CD8-positive, alpha-beta T cell (primary cell): ENCODE measurements at places on chromosomes 7 and 10.

DNA sequence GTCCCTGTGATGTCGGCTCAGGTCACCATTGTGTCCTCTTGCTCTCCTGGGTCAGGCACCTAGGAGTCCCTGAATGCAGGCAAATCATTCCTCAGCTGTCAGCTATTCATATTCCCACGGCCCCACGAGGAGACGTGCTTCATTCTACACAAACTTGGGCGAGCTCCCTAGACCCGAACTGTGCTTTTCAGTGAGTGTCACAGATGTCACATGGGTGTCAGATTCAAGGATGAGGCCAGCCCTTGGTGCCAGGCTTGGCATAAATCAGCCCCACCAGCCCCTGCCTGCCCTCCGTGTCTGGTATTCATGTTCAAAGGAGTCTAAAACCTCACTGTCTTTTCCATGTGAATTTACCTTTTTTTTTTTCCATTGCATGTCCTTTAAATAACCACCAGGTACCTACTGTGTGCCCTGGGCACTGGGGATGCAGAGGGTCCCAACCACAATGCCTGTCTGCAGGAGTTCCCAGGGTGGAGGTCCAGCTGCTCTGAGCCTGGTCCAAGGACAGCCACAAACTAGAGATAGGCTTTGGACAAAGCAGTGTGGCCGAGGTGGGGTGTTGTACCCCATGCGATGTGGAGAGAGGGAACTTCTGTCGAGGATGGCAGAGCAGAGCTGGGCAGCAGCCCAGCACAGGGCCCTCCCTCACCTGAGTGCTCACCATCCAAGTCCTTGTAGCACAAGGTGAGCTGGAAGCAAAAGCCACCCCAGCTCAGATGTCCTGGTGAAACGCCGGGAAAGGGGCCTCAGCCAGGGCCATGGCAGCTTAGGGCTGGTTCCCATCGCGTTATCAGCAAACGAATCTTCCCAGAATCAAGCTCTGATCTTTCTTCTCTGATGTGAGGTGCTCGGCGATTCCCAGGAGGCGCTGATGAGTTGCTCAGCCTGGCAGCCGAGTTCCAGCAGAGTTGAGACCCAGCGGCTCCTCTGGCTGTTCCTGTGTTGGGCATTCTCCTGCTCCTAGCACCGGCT lies 611.9 kb downstream of the PTPRN2 start:
- no peak for DNase-seq

GRCh38 chr7:1942243-1942940 lies 272.3 kb downstream of the ELFN1 start:
- no peak for DNase-seq

- DNase-seq = no peak
Observed at GRCh38 chr7:140235114-140235513, 58.3 kb upstream of the KDM7A start.

DNA sequence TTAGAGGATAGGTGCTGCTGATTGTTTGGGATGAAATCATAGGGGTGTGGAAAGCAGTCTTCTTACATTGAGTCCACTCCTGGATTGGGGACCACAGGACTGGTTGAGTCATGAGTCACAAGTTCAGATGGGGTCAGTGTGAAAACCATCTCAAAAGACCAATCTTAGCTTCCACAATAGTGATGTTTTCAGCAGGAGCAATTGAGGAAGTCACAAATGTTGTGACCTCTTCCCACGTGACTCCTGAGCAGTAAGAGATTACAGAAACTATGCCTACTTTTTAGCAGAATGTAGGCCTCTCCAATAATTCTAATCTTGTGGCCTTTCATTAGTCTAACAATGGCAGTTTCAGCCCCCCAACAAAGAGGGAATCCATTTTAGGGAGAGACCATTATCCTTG lies 256.9 kb upstream of the CDC14C start:
- DNase-seq = no peak

DNA sequence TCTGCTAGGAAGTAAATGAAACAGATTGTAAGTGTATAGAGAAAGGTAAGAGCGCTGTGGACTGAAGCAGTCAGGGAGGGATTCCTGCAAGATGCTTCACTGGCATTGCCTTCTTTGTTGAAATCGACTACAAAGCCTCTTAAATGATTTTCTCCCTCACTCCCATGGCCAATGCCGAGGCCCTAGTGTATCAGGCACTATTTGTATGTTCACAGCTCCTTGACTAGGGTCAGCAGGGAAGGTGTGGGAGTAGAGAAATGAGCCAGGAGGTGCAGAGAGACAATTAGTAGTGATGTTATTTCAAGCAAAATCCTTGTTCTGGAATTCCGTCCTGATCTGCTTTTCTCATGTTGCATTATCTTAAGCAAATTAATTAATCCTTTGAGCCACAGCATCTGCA lies 22.9 kb upstream of the DUSP5 start:
- DNase-seq = no peak

- no peak for DNase-seq
Observed at GRCh38 chr10:74521526-74521925, 304.9 kb upstream of the KAT6B start.

GRCh38 chr7:129952086-129952652 lies 591 bp downstream of the UBE2H start:
- no peak for DNase-seq

- DNase-seq = no peak
Observed at GRCh38 chr10:31972519-31973041, 43.9 kb upstream of the ARHGAP12 start.

- DNase-seq = no peak
Observed at GRCh38 chr7:16647435-16647960, 1.5 kb downstream of the BZW2 start.

DNA sequence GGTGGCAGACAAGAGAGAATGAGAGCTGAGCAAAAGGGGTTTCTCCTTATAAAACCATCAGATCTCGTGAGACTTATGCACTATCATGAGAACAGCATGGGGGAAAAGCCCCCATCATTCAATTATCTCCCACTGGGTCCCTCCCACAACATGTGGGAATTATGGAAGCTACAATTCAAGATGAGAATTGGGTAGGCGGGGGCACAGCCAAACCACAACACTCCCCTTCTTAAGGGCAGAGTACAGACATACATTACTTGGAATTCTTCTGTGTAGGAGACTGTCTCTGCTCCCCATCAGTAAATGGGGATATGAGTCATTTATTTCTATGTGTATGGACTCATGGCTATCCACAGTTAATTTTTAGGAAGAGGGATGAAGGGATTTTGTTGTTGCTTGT lies 31.2 kb downstream of the FAM171A1 start:
- no peak for DNase-seq

DNA sequence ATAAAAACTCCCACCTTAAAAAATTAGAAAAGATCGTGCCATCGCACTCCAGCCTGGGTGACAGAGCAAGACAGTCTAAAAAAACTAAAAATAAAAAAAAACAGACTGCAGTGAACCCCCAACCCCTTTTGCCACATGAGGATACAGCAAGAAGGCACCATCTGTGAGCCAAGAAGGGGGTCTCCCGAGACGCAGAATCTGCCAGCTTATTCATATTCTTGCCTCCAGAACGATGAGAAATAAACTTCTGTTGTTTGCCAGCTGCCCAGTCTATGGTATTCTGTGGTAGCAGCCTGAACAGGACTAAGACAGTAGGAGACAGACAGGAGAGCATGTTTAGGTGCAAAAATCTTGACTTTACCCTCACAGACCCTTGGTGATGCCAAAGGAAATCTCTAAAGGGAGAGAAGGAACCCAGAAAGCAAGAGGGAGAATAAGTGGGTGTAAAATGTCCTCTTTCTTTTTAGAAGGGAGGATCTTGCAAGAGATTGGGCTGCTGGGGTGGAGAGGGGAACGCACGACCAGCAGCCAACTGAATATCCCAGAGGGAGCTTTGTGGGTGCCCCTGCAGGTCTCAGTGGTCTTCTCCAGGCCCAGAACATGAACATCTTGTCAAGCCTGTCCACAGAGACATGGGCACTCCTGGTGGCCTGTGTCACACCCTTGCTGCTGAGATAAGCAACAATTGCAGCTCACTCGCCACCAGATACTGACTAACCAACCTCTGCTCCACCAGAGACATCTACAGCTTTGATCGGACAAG lies 400.7 kb upstream of the FOXK1 start:
- no peak for DNase-seq

GRCh38 chr10:85545874-85546273 lies 820.7 kb downstream of the GRID1 start:
- no peak for DNase-seq

DNA sequence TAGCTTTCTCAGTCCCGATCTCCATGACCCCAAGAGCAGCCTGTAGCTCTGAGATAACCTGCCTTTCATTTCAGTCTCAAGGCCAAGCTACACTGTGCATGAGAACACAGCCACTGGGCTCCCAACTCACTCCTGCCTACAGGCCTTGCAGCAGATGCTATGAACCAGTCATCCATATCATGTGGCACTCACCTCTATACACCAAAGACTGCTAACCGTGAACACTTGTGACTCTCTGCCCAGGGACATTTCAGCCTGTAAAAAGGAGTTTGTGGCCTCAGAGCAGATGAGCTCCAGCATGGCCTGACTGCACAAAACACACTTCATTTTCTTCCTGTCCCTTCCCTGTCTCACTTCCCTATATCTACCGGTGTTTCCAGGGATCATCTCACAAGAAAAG lies 56.9 kb upstream of the NPY start:
- no peak for DNase-seq

DNA sequence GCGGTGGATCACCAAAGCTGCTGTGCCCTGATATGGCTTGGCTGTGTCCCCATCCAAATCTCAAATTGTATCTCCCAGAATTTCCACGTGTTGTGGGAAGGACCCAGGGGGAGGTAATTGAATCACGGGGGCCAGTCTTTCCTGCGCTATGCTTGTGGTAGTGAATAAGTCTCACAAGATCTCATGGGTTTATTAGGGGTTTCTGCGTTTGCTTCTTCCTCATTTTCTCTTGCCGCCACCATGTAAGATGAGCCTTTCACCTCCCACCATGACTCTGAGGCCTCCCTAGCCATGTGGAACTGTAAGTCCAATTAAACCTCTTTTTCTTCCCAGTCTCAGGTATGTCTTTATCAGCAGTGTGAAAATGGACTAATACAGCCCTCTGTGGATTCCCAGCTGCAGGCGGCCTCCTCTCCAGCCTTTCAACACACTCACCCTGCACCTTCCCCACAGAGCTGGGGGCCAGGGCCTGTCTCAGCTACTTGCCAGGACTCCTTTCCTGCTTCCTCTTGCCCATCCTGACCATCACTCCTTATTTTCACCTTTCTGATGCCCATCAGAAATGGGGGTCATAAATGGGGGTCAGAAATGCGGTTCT lies 57.2 kb upstream of the TOMM7 start:
- no peak for DNase-seq

GRCh38 chr7:82404652-82405051 lies 38.9 kb downstream of the CACNA2D1 start:
- DNase-seq = no peak

DNA sequence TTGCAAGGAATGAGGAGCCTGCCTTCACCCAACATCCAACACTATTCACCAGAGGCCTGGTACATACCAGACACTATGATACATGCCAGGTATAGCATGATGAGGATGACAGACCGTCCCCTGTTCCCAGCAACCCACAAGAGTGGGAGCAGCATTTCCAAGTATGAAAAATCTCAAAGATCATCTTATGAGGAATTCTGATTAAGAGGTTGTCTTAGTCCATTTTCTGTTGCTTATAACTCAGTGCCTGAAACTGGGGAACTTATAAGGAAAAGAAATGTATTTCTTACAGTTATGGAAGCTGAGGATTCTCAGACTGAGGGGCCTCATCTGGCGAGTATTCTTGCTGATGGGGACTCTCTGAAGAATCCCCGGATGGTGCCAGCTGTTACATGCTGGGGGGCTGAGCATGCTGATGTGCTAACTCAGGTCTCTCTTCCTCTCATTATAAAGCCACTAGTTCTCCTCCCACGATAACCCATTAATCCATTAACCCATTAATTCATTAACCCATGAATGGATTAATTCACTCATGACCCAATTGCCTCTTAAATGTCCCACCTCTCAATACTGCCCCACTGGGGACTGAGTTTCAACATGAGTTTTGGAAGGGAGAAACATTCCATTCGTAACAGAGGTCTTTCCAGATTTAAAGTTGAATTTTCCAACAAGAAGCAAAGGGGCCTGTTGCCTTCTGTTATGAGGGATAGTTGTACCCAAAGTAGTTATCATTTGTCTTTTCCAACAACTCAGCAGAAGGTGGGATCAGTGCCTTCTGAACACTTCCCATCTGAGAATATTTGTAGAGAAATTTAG lies 173.9 kb downstream of the HERPUD2 start:
- DNase-seq = no peak

DNA sequence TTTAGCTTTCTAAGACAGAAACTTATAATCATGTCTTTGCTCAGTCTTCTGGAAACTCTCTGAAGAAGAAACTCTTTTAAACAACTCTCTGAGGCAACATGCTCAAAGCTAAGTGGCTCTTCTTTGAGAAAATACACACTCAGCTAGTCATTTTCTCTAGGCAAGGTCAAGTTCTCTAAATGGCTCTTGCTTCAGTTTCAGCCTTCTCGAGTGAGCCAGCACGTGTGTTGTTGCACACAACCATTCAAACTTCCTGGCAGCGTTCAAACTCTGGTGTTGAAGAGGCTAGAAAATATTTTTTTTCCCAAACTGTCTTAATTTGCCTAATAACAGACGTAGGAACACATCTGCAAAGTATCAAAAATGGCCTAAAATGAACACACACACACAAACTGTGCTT lies 129.1 kb downstream of the THSD7A start:
- no peak for DNase-seq

DNA sequence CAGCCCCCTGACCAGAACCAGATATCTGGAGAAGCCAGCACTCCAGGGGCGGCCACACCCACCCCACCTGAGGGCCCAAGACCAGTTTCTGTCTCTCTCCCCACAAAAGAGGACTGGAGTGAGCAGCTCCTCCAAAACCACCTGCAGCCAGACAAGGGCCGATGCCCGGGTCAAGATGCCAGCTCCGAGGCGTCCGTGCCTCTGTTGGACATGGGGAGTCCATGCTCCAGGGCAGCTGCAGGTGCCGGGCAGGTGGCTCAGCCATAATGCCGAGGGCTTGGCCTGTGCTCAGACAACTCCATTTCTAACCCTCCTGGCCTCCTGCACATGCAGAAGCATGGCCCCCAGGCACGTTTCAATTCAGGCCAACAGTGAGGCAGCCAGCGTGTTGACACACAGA lies 234.6 kb downstream of the MAD1L1 start:
- no peak for DNase-seq

DNA sequence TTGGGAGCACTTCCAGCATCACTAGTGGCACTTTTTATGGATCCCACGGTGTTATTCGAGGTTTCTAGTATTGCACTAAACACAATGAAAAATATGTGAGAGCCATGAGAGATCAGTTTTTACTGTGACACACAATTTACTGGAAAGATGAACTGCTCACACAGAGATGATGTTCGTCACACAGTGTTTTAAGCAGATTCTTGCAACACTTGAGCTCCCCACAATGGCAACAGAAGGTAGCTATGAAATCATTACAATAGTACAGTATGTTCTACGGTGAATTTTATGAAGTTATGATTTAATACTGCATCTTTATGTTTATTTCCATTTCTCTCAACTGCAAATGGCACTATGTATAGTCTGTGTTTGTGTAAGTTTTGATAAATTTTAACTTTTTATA lies 27.4 kb upstream of the ENTPD1 start:
- DNase-seq = no peak

GRCh38 chr10:4939224-4940072 lies 23.8 kb upstream of the AKR1C1 start:
- DNase-seq = no peak

GRCh38 chr10:92404612-92405418 lies 113.8 kb downstream of the MARCHF5 start:
- DNase-seq = no peak
